ENCODE measurements at places on chromosomes 16 and 17. TPM values are rescaled to one million over a fixed set of nuclear protein-coding genes. Genes with fewer than 3 reads are reported as not detected.

- no peak for DNase-seq
Observed at GRCh38 chr16:89120281-89120680, 26.6 kb downstream of the ACSF3 start.

DNA sequence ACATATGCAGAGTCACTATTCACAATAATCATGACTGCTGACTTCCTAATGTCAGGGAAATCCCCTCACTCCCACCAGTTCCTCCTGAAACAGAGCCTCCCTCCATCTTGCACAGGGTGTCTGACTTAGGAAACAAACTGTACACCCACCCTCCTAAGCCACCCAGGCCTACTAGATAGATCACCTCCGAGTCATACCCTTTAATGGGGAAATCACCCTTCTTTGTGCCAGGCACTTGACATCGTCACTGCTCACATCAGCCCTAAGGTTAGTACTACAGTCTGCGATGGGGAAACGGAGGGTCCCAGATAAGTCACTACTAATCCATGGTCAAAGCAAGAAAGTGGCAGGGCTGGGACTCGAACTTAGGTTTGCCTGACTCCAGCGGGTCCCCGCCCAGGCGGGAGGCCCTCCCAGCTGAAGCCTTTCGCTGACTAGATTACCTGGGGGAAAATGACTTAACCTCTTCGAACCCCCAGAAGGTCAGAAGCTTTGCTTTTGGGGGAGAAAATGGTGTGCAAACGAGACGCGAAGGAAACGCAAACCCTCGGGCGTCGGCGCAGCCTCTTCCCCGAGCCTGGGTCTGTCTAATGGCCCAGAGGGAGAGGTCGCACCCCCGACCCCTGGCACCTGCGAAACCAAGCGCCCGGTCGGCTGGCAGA is 3.4 kb upstream of the MLLT6 start:
- DNase-seq: no peak

- DNase-seq: no peak
Observed at GRCh38 chr16:2787406-2787805, at the start of gene PRSS33. PRSS33 (minus strand) TSS chr16:2787560; CDS start chr16:2786547, 1,013 bp downstream.

- peak; percentile 38 for DNase-seq
Observed at GRCh38 chr16:53519417-53520091, 16.5 kb upstream of the AKTIP start.

GRCh38 chr17:67372751-67373150 is 4.3 kb upstream of the PITPNC1 start:
- DNase-seq: no peak

The CACNB1 gene
- 5.0 TPM for polyA plus RNA-seq

The GCGR gene
- polyA plus RNA-seq: not detected

The ZNF200 gene
- polyA plus RNA-seq: 14.5 TPM
